Activated T-helper 17 cell treated with anti-CD3 and anti-CD28 coated beads, Interleukin-2, amount 50 U/mL, for 72 hours (primary cell): ENCODE measurements at places on chromosomes 3 and 15. TPM values are rescaled to one million over a fixed set of nuclear protein-coding genes. Genes with fewer than 3 reads are reported as not detected.
A peak's percentile ranks its signal among the peaks of the same experiment; 100 is the strongest.

GRCh38 chr3:164488893-164489292 lies 589.4 kb downstream of the SI start:
- ATAC-seq, result no peak

DNA sequence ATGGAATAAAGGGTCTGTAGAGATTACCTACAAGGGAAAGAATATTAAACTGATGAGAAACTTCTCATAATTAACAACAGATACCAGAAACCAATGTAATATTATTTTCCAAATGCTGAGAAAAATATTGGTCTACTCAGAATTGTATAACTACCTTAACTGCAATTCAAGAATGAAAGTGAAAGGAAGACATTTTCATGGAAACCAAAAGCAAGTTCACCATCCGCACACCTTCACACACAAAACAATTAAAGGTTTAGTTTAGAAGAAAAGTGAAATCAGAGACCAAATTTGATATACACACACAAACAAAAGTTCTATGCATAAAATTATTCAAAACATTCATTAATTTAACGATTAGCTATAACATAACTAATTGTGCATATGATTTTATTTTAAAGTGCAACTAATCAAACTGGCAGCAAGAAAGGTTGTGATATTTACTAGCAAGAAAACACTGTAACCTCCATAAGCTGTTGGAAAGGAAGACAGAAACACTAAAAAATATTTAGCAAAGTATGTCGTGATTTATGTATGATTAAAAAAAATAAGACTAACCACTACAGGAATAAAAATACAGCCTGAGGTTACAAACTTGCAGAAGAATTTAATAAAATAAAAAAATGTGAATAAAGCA lies 395.5 kb downstream of the FGF12 start:
- no peak for ATAC-seq

Gene TM4SF18
- total RNA-seq, result not detected

DNA sequence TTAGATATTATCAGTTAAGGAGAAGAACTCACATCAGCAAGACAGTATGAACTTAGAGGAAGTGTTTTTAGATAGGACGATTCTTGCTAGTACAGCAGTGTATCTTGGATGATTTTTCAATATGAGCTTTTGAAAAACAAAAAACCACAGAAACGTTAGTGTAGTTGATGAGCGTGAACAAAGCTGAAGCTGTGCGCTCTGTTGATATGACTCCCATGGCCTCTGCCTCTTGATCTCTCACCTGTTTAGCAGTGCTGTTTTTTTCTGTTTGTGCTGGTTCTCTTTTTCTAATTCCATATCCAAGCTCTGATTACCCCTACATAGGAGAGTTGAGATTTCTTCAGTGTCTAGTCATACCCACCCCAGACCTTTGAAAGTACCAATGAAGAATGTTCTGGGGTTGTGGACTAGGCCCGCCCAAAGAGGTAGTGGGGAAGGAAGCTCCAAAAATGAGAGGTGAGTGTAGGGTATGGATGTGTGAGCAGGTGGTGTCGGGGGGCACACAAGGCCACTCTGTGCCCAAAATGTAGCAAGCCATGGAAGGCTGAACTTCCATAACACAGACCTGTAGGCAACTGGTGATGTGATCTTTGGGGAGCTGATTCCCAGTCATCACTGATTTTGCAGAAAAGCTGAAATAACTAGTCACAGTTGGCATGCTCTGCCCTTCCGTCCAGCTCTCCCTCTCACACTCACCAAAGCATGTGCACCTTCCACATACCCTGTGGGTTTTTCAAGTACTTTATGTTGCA lies 20.0 kb upstream of the CMTM7 start:
- ATAC-seq, result peak; percentile 76

DNA sequence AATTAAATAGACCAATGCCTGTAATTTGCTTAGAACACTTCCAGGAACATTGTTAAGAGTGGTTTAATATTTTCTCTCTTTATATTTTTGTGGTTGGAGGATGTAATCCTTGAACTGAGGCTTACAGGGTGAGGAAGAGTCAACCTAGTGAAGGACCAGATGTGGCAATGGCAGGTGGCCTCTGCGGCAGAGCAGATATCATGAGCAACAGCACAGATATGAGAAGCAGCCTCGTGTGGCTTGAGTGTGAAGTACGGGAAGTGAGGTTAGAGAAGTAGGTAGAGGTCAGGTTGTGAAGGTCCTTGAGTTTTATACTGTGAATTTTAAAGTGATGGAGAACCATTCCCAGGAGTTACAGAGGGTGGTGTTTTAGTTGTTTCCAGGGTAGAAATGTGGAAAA lies 417.6 kb upstream of the SUCLG2 start:
- ATAC-seq, result no peak

GRCh38 chr3:190877925-190878324 lies 15.4 kb upstream of the GMNC start:
- no peak for ATAC-seq

DNA sequence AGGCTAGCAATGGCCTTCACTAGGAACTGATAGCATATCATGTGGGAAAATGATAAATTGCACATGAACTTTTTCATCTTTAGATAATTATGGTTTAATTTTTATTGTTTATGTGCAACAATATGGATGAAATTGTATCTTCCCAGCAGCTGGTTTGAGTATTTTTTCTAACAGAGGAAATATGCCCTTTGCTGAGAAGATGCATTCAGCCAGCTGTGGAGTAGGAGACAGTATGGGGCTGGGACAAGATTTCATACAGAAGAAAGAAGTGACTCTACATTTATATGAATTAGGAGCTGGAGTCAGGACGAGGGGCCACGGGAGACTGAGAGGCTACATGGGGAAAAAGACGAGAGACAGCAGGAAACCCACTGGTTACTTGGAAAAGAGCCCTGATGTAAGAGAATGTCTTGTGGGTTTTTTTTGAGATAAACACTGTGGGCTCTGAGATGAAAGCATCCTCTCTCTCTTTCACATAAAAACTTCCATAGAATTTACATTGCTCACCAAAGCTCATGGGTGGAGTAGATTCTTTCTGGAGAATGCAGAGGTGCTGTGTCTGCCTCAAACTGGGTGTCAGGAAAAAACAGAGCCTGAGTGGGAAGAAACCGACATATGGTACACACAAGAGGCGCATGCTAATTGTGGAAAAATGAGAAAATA lies 115.2 kb upstream of the PDZRN3 start:
- no peak for ATAC-seq

GRCh38 chr3:5739299-5739935 lies 551.9 kb downstream of the EDEM1 start:
- ATAC-seq, result no peak

- no peak for ATAC-seq
Measured at GRCh38 chr3:174120997-174121396, 723.5 kb downstream of the NLGN1 start.

DNA sequence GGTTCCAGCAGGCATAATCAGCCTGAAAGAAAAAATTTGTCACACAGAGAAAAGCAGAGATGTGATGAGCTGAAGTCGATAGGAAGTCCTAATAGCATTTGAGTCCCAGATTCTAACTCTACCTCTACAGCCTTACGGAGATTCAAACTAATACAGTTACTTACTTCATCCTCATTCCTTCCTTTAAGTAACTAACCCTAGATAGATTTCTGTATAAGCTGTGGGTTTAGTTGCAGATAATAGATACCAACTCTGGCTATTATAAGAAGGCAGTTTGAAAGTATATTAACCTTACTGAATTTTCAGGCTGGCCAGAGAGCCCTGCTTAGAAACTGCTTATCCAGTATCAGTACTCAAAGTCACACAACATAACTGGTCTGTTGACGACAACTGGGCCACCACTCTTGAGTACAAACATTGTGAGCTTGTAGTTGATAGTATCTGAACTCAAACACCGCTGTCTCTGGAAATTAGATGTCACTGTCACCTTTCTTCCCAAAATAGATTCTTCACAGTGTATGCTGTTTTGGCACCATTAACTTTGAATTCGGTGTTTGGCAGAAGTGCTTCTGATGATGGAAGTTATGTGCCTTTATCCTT lies 484.3 kb downstream of the DIPK2A start:
- ATAC-seq, result no peak

Gene SCN11A
- 0.21 TPM for total RNA-seq

DNA sequence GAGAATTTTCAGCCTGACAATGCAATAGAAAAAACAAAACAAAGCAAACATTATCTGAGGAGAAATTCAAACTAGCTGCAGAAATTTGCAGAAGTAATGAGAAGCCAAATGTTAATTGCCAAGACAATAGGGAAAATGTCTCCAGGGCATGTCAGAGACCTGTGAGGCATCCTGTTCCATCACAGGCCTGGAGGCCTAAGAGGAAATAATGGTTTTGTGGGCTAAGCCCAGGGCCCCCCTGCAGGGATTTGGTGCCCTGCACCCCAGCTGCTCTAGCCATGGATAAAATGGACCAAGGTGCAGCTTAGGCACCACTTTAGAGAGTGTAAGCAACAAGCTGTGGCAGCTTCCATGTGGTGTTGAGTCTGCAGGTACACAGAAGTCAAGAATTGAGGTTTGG lies 401.2 kb upstream of the NECTIN3 start:
- ATAC-seq, result no peak

GRCh38 chr3:177005718-177006405 lies 191.4 kb downstream of the TBL1XR1 start:
- no peak for ATAC-seq

- no peak for ATAC-seq
Measured at GRCh38 chr3:175476489-175476888, 617.4 kb downstream of the NAALADL2 start.

GRCh38 chr3:195896361-195897080 lies 11.8 kb downstream of the TNK2 start:
- ATAC-seq, result no peak

DNA sequence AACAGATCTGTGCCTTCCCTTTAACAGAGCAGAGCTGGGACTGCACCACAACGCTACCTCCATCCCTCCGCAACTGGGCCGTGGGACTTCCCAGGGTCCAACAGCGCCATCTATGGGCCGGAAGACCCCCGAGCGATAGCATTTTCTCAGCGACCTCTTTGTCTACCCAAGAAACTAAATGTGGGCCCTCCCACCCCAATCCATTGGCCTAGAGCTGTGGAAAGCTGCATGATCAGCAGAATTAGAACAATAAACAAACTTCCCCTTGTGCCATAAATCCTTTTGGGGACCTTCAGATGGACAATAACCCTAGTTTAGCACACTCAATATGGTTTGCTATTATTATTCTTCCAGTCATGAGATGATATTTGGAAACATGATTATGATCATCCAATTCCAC lies 74.8 kb upstream of the NTRK3 start:
- ATAC-seq, result peak; percentile 37

DNA sequence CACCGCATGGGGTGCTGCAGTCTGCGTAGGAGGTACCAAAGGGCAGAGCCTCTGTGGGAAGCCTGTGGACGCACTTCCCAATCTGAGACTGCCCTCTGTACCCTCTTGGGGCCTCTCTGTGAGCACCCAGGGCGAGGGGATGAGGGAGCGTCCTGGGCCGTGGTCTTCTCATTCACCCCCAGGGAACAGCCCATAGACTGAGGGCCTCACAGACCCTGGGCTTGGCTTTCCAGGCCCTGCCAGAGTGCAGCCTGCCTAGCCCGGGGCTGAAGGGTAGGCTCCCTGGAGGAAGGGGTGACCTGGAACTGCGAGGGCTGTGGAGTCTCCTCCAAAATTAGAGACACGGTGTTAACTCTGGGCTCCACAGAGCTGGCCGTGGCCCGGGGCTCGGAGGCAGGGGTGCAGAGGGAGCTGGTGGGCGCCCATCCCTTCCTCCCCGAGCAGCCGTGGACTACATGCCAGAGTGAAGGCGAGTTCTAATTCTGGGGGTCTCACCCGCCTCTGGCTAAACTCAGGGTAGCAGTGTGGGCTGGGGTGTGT lies 468 bp upstream of the SPTBN5 start:
- ATAC-seq, result peak; percentile 1

- ATAC-seq, result peak; percentile 58
Measured at GRCh38 chr3:38210141-38210757, 44.9 kb downstream of the OXSR1 start.

Gene KCNMB2
- not detected for total RNA-seq

- no peak for ATAC-seq
Measured at GRCh38 chr3:12455740-12456139, 28.5 kb upstream of the TSEN2 start.
